GM13977 (cell line): ENCODE measurements at places on chromosomes 5 and 9.

DNA sequence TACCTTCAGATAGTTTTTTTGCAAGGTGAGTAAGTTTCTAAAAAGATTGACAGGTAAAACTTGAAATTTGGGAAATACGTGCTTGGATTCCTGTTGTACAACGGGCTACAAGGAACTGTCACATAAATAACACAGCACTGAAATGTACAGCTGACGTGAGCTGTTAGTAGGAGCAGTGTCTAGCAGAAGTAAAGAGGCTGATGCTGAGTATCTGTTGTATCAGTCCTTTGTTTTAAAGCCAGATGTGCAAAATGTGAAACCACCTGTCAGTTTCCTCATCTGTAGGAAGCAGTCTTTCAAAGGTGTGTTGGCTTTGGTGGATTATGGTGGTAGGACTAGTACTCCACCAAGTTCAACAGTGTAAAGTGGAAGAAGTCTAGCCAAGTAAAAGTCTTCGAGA, 122.3 kb downstream of the EFNA5 start:
- no peak for DNase-seq

DNA sequence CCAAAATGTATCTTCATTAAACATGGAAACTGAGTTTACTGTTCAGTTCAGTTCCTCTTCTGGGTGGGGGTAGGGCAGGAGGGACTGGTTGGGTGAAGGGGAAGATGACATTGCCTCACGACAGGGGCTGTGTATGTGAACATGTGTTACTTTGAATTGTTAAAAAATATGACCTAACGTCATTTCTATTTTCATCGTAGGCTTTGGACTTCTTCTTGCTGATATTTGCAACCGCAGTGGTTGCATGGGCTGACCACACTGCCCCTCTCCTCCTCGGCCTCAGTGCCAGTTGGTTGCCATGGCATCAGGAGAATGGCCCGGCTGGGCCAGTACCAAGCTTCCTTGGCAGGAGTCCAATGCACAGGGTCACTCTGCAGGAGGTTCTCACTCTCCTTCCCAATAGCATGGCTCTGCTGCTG, 41.5 kb downstream of the HACD4 start:
- no peak for DNase-seq

DNA sequence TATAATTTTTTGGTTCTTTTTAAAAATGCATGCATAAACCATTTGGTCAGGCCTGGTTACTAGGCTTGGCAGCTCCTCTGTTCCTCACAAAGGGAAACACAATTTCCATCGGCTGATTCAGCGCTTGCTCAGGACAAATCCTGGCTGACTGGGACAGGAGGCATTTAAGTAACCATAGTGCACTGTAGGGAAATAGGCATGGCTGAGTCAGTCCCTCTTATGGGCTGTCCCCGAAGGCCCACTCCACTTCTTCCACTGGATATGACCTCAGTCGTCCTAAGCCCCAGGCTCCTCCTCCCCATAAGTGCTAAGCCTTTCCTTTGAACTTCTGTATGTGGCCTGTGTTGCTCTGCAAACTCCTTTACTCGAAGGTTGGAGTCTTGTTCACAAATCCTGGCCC, 71.2 kb upstream of the GLIS3 start:
- no peak for DNase-seq

GRCh38 chr9:15622318-15622971, 69.6 kb downstream of the CCDC171 start:
- no peak for DNase-seq

- DNase-seq: no peak
Observed at GRCh38 chr5:36298552-36298951, 3.1 kb downstream of the RANBP3L start.

GRCh38 chr9:113796646-113797426, 79.3 kb upstream of the ZNF618 start:
- no peak for DNase-seq

- no peak for DNase-seq
Observed at GRCh38 chr9:90460220-90460619, 182.4 kb downstream of the DIRAS2 start.
